Activated CD8-positive, alpha-beta memory T cell treated with anti-CD3 and anti-CD28 coated beads for 1 hour (primary cell): ENCODE measurements at places on chromosomes 7 and 10.

GRCh38 chr10:60280475-60280874 lies 109.2 kb downstream of the ANK3 start:
- DNase-seq, result no peak

DNA sequence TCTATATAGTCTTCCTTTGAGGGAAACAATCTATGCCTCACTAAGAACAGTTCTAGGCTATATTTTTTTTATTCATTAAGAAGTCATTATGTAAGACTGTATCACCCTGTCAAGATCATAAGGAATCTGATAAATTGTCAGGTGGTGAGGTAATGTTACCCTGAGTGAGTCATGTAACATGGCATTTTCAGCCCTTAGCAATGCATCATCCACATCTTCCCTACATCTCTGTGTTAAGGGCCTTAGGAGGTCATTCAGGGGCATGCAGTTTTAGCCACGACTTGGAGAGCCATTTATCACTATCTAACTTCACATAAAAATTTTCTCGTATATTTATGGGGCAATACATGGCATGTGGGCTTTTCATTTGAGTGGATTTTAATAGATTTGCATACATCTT lies 924.5 kb upstream of the MBL2 start:
- no peak for DNase-seq

GRCh38 chr7:121608785-121609184 lies 212.7 kb upstream of the FAM3C start:
- no peak for DNase-seq

DNA sequence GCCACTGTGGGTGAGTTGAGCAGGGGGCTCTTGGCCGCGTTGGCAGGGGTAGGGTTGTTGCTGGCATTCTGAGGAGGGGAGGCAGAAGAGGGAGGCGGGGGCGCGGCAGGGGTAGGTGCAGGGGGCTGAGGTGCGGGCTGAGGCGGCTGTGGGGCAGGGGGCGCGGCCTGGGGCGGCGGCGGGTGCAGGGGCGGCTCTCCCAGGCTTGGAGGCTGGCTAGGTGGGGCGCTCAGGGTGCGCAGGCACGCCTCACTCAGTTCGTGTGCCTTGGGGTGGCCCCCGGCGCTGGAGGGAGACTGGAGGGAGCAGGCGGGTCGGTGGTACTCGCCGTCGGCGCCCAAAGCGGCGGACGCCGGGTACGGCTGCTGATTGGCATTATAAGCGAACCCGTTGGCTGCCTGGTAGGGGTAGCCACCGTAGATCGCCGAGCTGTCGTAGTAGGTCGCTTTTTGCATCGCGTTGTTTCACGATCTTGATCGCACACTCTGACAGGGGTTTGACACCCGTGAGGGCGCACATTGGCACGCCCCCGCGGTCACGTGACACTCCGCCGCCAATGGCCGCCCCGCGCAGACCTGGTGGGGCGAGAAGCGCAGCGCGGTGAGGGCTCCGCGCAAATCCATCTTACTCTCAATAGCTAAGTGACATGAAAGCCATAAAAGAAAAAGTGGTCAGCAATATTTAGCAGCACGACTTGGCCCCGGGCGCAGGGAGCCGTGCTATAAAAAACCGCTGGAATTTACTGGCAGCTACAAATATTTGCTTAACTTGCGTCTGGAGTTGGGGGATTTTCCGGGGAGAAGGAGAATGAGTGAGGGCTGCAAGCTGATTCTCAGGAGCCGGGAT lies 7.9 kb upstream of the HOXA2 start:
- no peak for DNase-seq

DNA sequence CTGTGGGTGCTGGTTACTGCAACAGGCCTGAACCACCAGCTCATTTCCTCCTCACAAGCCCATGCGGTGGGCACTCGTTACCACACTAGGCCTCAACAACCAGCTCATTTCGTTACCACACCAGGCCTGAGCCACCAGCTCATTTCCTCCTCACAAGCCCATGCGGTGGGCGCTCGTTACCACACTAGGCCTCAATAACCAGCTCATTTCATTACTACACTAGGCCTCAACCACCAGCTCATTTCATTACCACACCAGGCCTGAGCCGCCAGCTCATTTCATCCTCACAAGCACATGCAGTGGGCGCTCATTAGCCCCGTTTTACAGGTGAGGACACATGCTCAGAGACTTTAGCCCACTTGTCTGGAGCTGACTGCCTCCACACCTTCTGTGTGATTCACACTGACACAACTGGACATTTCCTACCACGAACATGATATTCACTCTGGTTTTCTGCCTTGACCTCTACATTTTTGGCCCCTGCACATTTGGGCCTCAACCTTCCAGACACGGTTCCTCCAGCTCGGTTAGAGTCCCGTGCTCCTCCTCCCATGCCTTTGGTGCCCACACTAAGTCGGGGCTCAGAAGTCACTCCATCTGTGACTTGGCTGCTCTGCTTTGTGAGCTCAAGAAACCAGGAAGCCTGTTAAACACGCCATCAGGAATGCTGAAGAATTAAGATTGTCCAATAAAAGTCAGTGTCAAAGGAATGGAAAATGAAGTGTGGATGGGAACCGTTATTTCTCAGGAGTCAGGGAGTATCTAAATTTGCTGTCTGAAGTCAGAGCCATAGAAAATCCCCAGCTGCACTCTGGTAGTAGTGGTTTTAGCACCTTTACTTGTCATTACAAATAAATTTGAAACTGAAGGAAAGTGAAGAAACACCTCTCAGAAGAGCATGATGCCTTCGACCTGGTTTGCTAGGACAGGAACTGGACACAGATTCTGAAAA lies 55.8 kb upstream of the LANCL2 start:
- DNase-seq, result peak; percentile 7

DNA sequence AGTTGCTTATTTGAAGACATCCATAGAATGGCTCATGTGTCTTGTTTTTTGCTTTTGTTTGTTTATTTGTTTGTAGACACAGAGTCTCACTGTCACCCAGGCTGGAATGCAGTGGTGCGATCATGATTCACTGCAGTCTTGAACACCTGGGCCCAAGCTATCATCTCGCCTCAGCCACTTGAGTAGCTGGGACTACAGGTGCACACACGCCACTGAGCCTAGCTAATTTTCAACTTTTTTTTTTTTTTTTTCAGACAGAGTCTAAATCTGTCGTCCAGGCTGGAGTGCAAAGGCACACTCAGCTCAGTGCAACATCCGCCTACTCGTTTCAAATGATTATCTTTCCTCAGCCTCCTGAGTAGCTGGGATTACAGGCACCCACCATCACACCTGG lies 83.3 kb upstream of the KLF6 start:
- no peak for DNase-seq

DNA sequence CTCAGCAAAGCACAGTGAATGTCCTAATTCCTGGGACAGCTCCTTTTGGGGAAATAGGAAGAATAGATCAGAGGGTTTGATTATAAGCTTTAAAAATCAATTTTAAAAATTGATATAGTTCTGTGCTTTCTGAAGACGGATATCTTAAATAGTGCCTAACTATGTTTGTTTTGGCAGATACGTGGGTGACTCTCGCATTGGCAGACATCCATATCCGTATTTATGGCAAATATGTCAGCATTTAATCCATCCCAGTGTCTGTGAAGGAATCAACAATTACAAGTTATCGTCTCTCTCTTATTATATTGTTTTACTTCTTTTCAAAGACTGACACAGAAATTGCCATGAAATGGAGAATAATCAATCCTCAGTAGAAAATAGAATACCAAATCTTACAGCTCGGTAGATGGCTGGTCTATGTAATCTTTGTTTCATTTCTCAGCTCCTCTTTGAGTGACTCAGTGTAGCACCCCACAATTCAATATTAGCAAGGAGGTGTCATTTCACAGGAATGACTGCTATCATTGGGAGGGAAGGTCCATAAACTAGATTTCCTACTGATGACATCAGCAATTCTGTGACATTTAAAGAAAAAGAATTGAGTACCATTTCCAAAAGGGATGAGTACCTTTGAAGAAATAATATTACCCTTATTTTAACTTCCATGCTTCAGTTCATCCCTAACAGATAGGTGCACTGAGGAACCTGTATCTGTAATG lies 186.4 kb upstream of the NFE2L3 start:
- DNase-seq, result no peak
